Epithelial cell of proximal tubule (primary cell): ENCODE measurements at places on chromosomes 16 and 17.

GRCh38 chr16:17633181-17633951 lies 162.6 kb upstream of the XYLT1 start:
- no peak for DNase-seq

- no peak for DNase-seq
Observed at GRCh38 chr16:12925026-12925800, 23.8 kb downstream of the SHISA9 start.

- no peak for DNase-seq
Observed at GRCh38 chr16:817001-817906, 16.7 kb upstream of the GNG13 start.

DNA sequence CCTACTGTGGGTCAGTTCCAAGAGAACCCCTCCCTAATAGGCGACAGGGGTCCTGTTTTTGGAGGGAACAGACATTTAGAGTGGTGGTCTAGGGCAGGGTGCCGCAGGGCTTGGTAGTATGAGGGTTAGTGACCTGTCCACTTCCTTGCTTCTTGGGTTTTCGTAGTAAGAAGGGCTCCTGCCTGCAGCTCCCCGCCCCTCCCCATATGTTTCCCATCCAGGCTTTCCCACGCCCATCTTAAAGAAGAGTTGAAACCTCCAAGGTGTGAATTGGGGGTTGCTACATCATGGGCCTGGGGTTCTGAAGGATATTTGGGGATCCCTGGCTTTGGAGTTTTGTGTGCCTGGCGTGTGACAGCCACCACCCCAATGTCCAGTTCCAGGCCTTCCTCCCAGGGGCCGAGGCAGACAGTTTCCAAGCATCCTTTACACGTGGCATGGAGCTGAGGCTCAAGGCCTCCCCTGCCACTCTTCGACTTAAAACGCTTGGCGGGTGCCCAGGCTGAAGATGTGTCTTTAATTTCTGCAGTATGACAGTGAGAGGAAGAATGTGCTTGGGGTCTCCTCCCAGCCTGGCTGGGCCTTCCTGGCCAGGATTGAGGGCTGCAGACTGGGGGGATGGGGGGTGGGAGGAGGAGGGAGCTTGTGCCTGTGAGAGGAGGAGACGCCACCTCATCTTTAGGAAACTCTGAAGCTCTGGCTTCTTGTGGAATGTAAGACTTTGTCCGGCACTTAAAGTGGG lies 2.3 kb upstream of the COL1A1 start:
- DNase-seq, result no peak

DNA sequence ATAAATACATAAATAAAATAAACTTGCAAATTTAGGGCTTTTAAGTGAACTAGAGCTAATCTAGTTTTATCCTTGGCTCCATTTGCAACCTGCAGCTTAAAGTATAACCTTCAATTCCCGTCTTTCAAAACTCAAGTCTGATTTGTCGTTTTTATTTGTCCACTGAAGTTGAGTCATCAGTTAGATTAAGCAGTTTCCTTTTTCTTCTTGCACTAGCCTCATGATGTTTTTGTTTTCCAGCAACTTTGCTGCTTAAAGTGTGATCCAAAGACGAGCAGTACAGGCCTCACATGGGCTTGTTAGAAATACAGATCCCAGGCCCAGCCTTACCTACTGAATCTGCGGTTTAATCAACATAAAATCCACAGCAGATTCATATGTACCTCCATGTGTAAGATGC lies 13.8 kb downstream of the ARSG start:
- no peak for DNase-seq

DNA sequence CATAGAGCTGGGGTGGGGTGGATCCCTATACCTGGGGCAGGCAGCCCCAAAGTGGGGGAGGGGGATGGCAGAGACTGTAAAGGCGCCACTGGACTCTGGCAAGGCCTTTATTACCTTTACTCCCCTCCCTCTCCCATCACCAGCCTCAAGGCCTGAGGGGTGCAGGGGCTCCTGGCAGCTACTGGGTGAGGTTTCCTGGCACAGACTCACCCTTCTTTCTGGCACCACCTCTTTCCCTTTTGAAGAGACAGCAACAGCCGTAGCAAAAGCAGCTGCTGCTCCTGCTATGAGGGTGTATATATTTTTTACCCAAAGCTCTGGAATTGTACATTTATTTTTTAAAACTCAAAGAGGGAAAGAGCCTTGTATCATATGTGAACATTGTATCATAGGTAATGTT lies 17.6 kb downstream of the RAPGEFL1 start:
- DNase-seq, result no peak
